ENCODE measurements at places on chromosomes 2 and 18. TPM values are rescaled to one million over a fixed set of nuclear protein-coding genes. Genes with fewer than 3 reads are reported as not detected.

- peak overlapping the region; percentile 73 for H3K4me3 ChIP-seq
- peak overlapping the region; percentile 97 for H3K27ac ChIP-seq
- no peaks in the 10 kb centered on the region for H3K4me1 ChIP-seq
- DNase-seq, result no peak
- H3K27me3 ChIP-seq, result no peaks in the 10 kb centered on the region
- no peaks in the 10 kb centered on the region for H3K36me3 ChIP-seq
Observed at GRCh38 chr2:126656431-126657147, 631 bp downstream of the GYPC start.

KCNS3 gene
- 61.6 TPM for total RNA-seq

ASB18 gene
- total RNA-seq, result not detected

- no peak overlapping the region for H3K4me3 ChIP-seq
- no peaks in the 10 kb centered on the region for H3K4me1 ChIP-seq
- H3K27me3 ChIP-seq, result peaks cover 6% of the 10 kb centered on the region
Observed at GRCh38 chr2:6535572-6535971, 330.1 kb downstream of the CMPK2 start.

ZNF513 gene
- 5.9 TPM for total RNA-seq

CRYGB gene
- not detected for total RNA-seq

DNA sequence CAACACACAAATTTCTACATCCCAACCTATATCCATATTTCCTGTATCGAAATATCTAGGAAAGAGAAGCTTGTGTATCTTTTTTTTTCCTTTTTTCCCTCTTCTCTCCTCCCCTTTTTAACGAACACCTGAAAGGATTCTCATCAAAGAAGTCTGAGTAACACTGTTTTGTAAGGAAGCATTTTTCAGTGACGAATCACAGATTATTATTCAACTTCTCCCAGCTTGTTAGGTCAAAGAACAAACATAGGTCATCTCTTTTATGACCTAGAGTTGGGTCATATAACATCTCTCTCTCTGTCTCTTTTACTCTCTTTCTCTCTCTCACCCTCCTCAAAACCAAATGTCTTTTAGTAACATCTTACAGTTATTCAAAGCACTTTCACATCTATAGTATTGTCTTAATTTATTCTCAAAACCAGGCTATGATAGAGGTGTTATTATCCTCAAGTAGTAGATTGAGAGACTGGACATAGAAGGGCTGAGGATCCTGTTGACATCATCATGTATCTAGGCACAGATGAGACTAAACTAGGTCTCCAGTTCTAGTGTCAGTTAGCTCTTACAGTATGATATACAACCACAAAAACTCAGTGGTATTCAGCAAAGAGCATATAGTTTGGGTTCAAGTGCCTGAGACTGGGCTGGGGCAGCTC is 80.1 kb upstream of the SPOPL start:
- no peaks in the 10 kb centered on the region for H3K36me3 ChIP-seq
- peak overlapping the region; percentile 73 for H3K27ac ChIP-seq
- H3K27me3 ChIP-seq, result no peaks in the 10 kb centered on the region

TBR1 gene
- 0.33 TPM for total RNA-seq

ACADL gene
- 27.5 TPM for total RNA-seq

DNA sequence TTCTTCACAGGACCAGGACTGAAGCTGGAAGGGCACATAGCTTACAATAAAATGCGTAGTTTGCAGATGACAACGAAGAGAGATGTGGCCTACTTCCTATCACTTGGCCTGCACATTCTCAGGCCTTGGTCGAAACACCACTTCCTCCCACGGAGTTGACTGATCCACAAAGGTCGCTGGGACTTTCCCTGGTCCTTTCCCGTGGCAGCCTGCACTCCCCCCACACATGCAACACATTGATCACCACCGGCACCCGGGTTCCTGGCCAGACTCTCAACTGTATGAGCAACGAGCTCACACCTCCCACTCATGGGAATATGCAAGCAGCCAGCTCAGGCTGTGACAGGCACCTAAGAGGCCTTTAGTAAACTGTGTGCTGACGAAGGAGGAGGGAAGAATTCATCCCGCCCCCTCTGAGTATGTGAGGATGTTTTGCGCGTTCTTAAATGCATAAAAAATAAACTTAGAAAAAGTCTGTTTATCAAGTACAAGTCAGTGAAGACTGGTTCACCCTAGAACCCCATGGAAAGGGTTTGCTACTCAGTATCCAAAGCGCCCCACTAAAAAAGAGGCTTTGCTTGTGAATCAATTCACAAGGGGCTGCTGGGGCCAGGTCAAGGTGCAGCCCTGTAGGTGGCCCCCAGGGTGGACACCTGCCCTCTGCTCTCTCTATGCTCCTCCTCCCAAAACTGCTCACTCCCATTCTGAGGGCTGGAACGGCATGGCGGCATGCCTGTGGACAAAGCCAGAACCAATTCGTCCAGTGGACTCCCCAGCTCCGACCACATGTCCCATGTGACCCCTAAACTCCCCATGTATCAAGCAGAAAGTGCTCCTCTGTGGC is 154.3 kb downstream of the EIPR1 start:
- H3K36me3 ChIP-seq, result no peaks in the 10 kb centered on the region
- no peak for DNase-seq

CCDC74A gene
- 8.2 TPM for total RNA-seq

DNA sequence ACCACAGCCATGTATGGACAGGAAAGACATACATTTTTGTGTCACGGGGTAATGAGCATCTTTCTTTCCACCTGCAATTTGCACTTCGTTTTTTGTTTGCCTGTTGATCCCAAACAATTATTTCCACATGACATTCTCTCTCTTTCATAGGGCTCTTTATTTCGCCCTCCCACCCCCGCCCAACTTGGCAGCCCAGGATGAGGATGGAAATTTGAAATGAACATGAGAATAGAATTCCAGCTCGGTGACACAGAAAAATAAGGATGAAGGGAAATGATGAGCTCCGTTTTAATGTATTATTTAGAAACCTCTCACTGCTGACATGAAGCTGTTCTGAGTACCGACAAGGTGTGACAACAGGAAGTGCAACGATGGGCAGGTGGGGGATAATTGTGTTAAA is 443.3 kb downstream of the SOCS6 start:
- no peaks in the 10 kb centered on the region for H3K27me3 ChIP-seq
- no peak for DNase-seq
- no peak overlapping the region for H3K27ac ChIP-seq
- no peaks in the 10 kb centered on the region for H3K4me1 ChIP-seq

GRCh38 chr2:143524559-143525401 is 395.6 kb downstream of the ARHGAP15 start:
- H3K27ac ChIP-seq, result no peak overlapping the region
- no peak for DNase-seq
- peaks cover 2% of the 10 kb centered on the region for H3K4me1 ChIP-seq

- H3K4me1 ChIP-seq, result no peaks in the 10 kb centered on the region
- H3K27me3 ChIP-seq, result peaks cover 53% of the 10 kb centered on the region
- DNase-seq, result no peak
- no peaks in the 10 kb centered on the region for H3K36me3 ChIP-seq
- no peak overlapping the region for H3K4me3 ChIP-seq
Observed at GRCh38 chr2:222283634-222284033, 15.2 kb downstream of the PAX3 start.

ZSCAN30 gene
- 21.3 TPM for total RNA-seq

OSBPL1A gene
- total RNA-seq, result 61.1 TPM

CTAGE1 gene
- not detected for total RNA-seq

LONRF2 gene
- total RNA-seq, result 24.9 TPM

DNA sequence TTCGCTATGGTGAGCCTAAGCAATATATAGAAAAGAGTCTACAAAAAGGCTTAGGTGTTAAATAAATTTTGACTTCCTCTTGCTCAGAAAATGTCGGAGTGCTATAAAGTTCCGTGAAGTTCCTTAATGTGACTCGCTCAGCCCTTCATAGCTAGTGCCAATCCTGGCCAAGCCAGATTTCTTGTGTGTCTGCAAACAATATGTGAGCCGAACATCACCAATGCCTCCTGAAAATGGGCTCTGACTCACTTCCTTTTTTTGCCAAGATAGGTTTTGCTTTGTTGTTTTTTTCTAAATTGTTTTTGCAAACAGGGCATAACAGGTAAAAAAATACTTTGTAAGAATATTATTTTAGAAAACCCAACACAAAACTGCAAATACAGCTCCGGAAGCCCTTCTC is 26.1 kb downstream of the CDC42EP3 start:
- no peaks in the 10 kb centered on the region for H3K27me3 ChIP-seq
- H3K4me1 ChIP-seq, result no peaks in the 10 kb centered on the region
- DNase-seq, result no peak
- no peaks in the 10 kb centered on the region for H3K36me3 ChIP-seq

DNA sequence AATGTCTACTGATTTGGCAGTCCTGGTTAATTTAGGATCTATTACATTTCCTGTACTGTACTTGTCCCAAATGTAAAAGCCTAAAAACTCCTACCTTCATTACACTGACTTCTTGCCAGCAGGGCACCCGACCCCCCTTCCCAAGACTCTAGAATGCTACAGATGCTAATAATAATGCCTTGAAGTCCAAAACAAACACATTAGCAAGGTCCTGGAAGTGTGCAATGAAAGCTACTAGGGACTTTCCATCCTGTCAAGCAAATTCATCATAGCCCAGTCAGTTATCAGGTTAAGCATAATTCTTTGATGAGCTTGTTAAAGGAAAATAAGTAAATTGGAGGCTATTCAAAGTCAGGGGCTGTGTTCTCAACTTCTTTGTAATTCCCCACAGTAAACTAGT is 115.3 kb upstream of the RBBP8 start:
- no peaks in the 10 kb centered on the region for H3K27me3 ChIP-seq
- no peaks in the 10 kb centered on the region for H3K36me3 ChIP-seq
- no peak overlapping the region for H3K27ac ChIP-seq
- no peak for DNase-seq
- H3K4me1 ChIP-seq, result no peaks in the 10 kb centered on the region

DNA sequence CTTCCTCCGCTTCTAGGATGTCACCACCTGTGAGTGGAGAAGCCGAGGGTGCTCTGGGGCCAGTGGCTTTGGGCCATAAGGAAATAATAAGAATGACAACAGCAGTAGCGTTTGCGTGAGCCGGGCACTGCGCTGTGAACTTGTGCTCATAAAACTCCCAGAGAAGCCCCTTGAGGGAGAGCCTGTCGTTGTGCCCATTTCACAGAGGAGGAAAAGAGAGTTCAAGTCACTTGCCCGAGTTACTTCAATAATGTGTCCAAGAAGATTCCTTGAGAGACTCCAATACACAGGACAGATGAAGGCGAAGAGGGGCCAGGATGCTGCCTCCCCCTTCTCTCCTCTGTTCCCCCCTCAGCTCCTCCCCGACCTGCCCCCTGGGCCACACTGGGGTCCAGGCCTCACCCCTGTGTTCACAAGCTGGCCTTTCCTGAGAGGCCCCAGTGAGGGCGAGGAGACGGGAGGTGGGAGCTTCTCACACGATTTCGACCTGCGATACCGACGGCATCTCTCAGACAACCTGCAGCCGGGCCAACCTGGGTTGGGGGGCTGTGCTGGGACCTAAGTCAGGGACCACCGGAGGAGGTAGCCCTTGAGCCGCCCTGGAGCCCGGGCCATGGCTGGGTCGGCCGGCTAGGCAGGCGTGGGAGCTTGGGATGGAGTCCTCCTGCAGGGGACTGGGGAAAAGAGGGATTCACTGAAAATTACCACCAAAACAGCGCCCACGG is 53.5 kb upstream of the UBE2F start:
- no peak overlapping the region for H3K27ac ChIP-seq
- H3K4me3 ChIP-seq, result no peak overlapping the region
- no peak for DNase-seq
- no peaks in the 10 kb centered on the region for H3K4me1 ChIP-seq
- no peaks in the 10 kb centered on the region for H3K27me3 ChIP-seq

GRCh38 chr18:6367208-6367607 is 47.5 kb downstream of the L3MBTL4 start:
- H3K4me3 ChIP-seq, result no peak overlapping the region
- DNase-seq, result no peak
- H3K27ac ChIP-seq, result no peak overlapping the region
- H3K4me1 ChIP-seq, result no peaks in the 10 kb centered on the region
- no peaks in the 10 kb centered on the region for H3K27me3 ChIP-seq
- H3K36me3 ChIP-seq, result no peaks in the 10 kb centered on the region

DNA sequence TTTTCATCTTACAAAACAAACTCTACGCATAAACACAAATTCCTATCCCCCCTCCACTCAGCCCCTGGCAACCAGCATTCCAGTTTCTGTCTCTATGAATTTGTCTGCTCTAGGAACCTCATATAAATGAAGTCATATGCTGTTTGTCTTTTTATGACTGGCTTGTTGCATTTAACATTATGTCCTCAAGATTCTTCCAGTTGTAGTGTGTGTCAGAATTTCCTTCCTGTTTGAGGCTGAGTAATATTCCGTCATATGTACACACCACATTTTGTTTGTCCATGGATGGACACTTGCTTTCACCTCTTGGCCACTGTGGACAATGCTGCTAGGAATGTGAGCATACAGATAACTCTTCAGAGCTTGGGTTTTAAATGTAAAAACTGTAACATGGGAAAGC is 272.1 kb downstream of the GBX2 start:
- no peak overlapping the region for H3K4me3 ChIP-seq
- H3K27me3 ChIP-seq, result no peaks in the 10 kb centered on the region
- H3K27ac ChIP-seq, result no peak overlapping the region
- H3K4me1 ChIP-seq, result no peaks in the 10 kb centered on the region
- no peaks in the 10 kb centered on the region for H3K36me3 ChIP-seq

ACVR2A gene
- 14.9 TPM for total RNA-seq

LCT gene
- not detected for total RNA-seq

PPP1CB gene
- total RNA-seq, result 289 TPM

DNA sequence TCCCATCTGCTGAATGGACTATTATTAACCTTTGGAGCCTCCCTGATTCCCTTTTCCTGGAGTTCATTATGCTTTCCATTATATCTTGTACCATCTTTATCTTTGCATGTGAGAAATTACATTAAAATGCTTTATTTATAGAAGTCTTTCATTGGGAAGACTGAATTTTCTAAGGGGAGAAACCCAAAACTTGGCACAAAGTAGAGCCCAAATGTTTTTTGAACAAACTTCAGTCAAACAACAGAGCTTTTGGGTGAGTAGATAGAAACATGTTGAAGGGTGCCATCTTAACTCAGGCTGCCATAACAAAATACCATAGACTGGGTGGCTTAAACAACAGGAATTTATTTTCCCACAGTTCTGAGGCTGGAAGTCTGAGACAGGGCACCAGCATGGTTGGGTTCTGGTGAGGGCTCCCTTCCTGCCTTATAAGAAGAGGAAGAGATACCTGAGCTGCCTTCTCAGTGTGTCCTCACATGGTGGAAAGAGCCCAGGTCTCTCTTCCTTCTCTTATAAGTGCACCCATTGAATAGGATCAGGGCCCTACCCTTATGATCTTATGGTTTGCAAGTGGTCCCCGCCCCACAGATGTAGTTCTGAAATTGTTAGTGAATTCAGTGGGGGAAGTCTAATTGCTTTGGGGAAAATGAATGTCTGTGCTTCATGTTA is 19.2 kb downstream of the RALB start:
- H3K27me3 ChIP-seq, result no peaks in the 10 kb centered on the region
- DNase-seq, result no peak
- no peaks in the 10 kb centered on the region for H3K4me1 ChIP-seq
- H3K36me3 ChIP-seq, result no peaks in the 10 kb centered on the region

GRCh38 chr18:56326336-56327072 is 311.9 kb downstream of the TXNL1 start:
- DNase-seq, result no peak
- no peak overlapping the region for H3K4me3 ChIP-seq
- H3K27ac ChIP-seq, result peak overlapping the region; percentile 25
- H3K36me3 ChIP-seq, result no peaks in the 10 kb centered on the region

- DNase-seq, result no peak
- no peaks in the 10 kb centered on the region for H3K4me1 ChIP-seq
- no peaks in the 10 kb centered on the region for H3K27me3 ChIP-seq
- no peak overlapping the region for H3K4me3 ChIP-seq
- H3K27ac ChIP-seq, result no peak overlapping the region
Observed at GRCh38 chr2:30509716-30510115, 62.7 kb downstream of the LCLAT1 start.

Data from breast epithelium (tissue), 4 donors.